WTC11 (cell line): ENCODE measurements at places on chromosomes 1 and 21. TPM values are rescaled to one million over a fixed set of nuclear protein-coding genes. Genes with fewer than 3 reads are reported as not detected.

GRCh38 chr21:34034369-34035014 is 38.9 kb upstream of the MRPS6 start:
- H3K27ac ChIP-seq = no peak overlapping the region
- H3K27me3 ChIP-seq = no peaks in the 10 kb centered on the region
- H3K36me3 ChIP-seq = no peaks in the 10 kb centered on the region

- no peak overlapping the region for H3K27ac ChIP-seq
- no peaks in the 10 kb centered on the region for H3K4me1 ChIP-seq
- no peak overlapping the region for H3K4me3 ChIP-seq
- H3K27me3 ChIP-seq = no peaks in the 10 kb centered on the region
These were observed 83.4 kb downstream of the ATF6 start for GRCh38 chr1:161849518-161849917.

DNA sequence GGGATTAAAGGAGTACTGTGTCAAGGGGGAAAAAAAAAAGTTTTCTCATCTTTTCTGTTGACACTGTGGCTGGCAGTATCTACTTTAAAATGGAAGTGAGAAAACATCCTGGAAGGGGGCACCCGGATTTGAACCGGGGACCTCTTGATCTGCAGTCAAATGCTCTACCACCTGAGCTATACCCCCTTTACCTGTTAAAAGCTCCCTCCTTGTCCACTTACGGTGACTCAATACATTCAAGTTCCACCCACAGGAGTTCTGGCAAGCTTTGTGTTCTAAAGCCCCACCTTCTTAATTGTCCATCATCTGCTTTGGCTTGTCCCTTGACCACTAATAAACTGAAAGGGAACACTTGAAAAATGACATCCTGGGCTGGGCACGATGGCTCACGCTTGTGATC is 68.2 kb downstream of the FNBP1L start:
- no peak overlapping the region for H3K27ac ChIP-seq
- peaks cover 16% of the 10 kb centered on the region for H3K4me1 ChIP-seq
- no peak overlapping the region for H3K4me3 ChIP-seq
- H3K27me3 ChIP-seq = no peaks in the 10 kb centered on the region

DNA sequence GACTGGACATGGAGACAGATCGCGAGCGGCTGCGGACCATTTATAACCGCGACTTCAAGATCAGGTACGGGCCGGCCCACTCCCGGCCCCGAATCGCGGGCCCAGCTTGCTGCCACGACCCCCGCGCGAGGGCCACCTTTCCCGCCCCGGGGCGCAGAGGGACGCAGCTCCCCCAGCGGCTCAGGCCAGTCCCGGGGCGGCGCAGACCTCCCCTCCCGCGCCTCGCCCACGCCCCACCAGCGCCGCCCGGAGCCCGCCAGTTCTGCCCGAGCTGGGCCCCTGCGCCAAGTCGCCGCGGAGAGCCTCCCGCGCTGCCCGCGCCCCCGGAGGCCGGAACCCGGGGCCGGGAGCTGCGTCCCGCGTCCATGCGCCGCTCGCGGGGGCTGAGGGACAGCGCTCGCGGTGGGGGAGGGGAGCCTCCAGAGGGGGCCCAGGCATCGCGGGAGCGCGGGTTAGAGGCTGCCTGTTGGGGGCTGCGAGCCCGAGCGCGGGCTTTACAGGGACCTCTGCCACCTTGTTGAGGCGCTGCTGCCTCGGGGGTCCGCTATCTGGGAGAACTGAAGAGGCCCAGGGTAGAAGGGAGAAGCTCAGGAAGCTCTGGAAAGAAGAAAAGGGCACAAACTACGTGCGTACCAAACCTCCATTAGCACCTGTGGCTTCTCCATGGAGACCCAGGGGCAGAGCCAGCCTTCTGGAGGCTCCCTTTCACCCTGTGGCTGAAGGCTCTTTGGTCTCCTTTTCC is 698 bp downstream of the MOV10 start:
- H3K4me3 ChIP-seq = peak overlapping the region; percentile 89
- DNase-seq = peak; percentile 69
- H3K36me3 ChIP-seq = peaks cover 15% of the 10 kb centered on the region
- H3K27me3 ChIP-seq = peaks cover 10% of the 10 kb centered on the region; the same call in 1 of the 2 replicates
- peak overlapping the region; percentile 92; the same call in 1 of the 2 replicates for H3K27ac ChIP-seq

DNA sequence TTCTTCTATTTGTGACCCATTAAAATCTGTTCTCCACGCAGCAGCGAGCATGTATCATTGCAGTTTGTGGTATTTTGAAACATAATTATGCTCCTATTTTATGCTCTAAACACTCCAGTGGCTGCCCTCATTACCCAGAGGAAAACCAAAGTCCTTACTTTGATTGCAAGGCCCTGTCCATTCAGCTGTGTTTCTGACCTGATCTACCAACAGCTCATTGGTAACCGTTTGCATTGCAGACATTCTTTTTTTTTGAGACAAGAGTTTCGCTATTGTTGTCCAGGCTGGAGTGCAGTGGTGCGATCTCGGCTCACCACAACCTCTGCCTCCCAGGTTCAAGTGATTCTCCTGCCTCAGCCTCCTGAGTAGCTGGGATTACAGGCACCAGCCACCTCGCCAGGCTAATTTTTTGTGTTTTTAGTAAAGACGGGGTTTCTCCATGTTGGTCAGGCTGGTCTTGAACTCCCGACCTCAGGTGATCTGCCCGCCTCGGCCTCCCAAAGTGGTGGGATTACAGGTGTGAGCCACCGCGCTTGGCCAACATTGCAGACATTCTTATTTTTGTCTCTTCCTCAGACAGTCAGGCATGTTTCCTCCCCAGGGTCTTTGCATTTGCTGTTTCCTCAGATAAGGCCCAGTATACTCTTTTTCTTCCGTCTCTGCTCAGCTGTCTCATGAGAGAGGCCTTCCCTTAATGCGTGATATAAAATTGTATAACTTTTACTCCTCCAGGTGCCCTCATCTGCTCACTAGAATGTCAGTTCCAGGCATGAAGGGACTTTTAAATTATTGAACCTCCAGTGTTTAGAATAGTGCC is 32.5 kb downstream of the THRAP3 start:
- DNase-seq = no peak
- peaks cover 37% of the 10 kb centered on the region for H3K4me1 ChIP-seq
- no peaks in the 10 kb centered on the region for H3K27me3 ChIP-seq

DNA sequence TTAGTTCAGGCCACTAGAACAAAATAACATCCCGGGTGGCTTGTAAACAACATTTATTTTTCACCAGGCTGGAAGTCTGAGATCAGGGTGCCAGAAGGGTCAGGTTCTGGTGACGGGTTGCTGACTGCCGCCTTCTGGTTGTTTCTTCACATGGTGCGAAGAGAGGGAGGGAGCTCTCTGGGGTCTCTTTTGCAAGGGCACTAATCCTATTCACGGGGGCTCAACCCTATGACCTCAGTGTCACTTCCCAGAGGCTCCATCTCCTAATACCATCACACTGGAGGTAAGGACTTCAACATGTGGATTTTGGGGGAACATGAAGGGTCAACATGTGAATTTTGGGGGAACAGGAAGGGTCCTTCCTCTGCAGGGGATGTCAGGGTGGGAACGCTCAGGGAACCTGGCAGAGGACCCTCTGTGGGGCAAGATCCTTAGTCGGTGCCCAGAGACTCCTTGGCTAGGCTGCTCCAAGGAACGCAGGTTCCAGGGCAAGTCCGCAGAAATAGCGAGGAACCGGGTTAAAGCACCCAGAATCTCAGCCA is 8.7 kb upstream of the C2CD2 start:
- no peaks in the 10 kb centered on the region for H3K36me3 ChIP-seq
- H3K27ac ChIP-seq = no peak overlapping the region
- H3K27me3 ChIP-seq = no peaks in the 10 kb centered on the region

GRCh38 chr1:163770265-163770664 is 448.5 kb downstream of the NUF2 start:
- DNase-seq = no peak
- H3K27me3 ChIP-seq = no peaks in the 10 kb centered on the region
- H3K4me3 ChIP-seq = no peak overlapping the region

DNA sequence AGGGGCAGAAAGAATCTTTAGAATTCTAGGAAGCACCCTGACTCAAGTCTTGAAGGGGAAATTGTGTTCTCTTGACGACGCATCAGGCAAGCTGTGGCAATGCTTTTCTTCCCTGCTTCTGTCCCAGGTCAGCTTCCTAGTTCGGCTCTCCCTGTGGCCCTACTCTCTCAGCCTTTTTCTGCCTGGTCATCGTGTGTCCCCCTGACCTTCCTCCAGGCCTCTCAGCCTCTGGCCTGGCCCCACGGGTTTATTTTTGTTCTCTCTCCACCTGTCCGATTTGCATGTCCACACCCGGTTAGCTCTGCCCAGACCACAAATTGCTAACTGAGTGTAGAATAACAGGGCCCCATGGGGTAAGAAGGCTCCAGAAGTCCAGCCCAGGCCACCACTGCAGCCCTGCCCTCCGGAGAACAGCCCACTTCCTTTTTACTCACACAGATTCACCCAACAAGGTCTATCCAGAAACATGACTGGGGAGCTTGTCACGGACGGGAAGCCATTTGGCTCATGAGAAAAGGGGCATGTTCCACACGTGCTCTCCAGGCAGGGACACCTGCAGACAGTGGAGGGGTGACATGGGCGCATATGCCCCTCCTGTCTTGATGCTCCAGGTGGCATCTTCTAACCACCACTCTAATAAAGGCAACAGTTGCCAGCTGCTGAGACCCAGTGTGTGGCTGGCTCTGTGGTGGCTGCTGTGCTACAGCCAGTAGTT is 9.8 kb downstream of the KCNN3 start:
- no peak overlapping the region for H3K4me3 ChIP-seq
- peak overlapping the region; percentile 55 for H3K27ac ChIP-seq
- no peaks in the 10 kb centered on the region; the same call in 1 of the 2 replicates for H3K27me3 ChIP-seq
- no peak for DNase-seq

DNA sequence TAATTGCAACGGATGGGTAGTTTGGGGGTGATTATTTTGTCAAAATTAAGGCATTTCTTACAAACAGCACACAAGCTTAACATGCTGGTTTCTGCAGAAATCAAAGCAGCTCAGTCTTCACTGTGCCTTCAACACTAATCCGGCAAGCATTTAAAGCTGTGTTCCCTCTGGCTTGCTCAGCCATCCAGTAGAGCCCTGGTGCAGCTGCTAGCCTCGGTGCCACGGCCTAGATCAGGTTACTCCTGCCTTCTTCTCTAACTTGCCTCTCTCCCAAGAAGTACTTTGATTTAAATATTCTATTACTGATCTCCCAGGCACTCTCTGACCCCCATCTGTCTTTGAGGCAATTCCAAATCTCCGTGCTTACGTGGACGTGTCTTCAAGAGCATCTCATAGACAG is 85.6 kb downstream of the GREM2 start:
- DNase-seq = peak; percentile 23
- peaks cover 22% of the 10 kb centered on the region for H3K4me1 ChIP-seq
- H3K27ac ChIP-seq = no peak overlapping the region

DNA sequence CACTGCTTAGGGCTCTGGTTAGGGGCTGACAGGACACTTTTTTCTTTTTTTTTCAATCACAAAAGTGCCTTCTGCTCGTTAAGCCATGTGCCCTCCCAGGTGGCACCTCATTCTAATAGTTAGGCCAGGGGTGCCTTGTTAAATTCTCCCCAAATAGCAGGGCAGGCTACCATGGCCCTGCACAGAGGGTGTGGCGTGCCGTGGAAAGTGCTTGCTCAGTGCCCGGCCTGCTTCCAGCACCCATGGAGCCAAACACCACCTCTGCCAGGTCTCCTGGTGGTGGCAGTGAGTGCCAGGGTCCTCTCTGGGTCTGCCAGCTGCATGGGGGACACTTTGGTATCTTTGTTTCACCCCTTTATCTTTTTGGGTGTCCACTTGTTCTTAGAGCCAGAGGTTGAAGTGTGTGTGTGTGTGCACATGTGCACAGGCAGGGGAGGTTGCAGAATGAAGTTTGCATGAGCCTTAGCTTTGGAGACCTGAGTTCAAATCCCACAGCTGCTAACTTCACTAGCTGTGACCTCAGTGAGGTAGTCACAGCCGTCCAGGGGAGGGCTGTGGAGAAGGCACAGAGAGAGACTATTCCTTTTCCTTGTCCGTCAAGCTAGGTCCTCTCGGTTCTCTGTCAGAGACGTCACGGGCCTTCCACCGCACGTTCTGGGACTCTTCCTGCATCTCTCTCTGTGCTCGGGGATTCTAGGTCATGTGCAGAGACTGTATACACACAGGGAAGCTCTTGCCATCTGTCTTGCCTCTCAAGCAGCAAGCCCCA is 39.9 kb upstream of the CSF3R start:
- no peak for DNase-seq
- H3K27me3 ChIP-seq = no peaks in the 10 kb centered on the region; the same call in 1 of the 2 replicates
- no peaks in the 10 kb centered on the region for H3K36me3 ChIP-seq
- H3K27ac ChIP-seq = no peak overlapping the region

GRCh38 chr1:6960291-6960811 is 175.1 kb downstream of the CAMTA1 start:
- H3K27ac ChIP-seq = no peak overlapping the region
- DNase-seq = no peak
- H3K27me3 ChIP-seq = peaks cover 3% of the 10 kb centered on the region
- H3K36me3 ChIP-seq = no peaks in the 10 kb centered on the region
- no peak overlapping the region for H3K4me3 ChIP-seq

DNA sequence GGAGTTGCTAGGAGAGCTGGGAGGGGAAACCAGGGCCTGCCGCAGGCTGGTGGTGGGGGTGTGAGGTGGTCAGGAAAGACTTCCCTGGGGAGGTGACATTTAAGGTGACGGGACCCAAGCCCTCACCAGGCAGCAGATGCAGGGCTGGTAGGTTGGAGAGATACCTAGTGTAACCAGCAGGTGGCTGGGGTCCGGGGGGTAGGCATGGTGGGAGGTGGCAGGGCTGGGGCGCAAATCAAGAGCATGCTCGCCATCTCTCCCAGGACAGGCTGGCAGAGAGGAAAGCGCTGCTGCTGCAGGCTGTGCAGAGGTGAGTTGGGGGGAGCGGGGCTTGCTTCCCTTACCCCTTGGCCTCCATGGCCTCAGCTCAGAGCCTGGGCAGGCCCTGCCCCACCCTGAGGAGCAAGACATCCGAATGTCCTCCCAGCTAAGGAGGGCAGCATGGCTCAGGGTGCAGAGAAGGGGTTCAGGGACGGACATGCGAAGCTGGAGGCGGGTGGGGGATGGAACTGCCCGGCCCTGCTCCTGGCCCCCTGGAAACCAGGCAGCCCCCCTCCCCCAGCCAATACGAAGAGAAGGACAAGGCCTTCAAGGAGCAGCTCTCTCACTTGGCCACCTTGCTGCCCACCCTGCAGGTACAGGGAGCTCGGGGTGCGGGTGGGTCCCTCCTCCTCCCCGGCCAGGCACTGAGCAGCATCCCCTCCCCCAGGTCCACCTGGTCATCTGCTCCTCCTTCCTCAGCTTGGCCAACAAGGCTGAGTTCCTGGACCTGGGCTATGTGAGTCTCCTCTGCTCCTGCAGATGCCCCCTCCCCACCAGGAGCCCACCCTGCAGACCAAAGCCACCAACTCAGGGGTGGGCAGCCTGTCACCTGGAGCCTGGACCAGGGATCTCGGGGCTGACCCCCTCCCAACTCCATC is 4.0 kb downstream of the RNF207 start:
- peak overlapping the region; percentile 62 for H3K4me3 ChIP-seq
- DNase-seq = peak; percentile 52
- H3K27me3 ChIP-seq = peaks cover 29% of the 10 kb centered on the region
- H3K4me1 ChIP-seq = peaks cover 19% of the 10 kb centered on the region

The VASH2 gene
- 251 to 303 TPM (median 254 TPM) in 3 replicates for total RNA-seq

The HOOK1 gene
- 33.8 to 45.9 TPM (median 43.9 TPM) in 3 replicates for total RNA-seq

The KRTAP21-2 gene
- not detected in 3 replicates for total RNA-seq

The KCNJ10 gene
- 1.4 to 1.6 TPM (median 1.4 TPM) in 3 replicates for total RNA-seq

The KRTAP12-2 gene
- total RNA-seq = 0.25 TPM in 1 of 3 replicates, not detected in the others

The MNDA gene
- total RNA-seq = 0.09 TPM in 1 of 3 replicates, not detected in the others

The KIF26B gene
- 0.41 to 1.2 TPM (median 0.55 TPM) in 3 replicates for total RNA-seq

The TNFRSF25 gene
- 19.5 to 26.1 TPM (median 22.6 TPM) in 3 replicates for total RNA-seq
